Bronchial epithelial cell (primary cell): ENCODE measurements at places on chromosomes 2 and 18. TPM values are rescaled to one million over a fixed set of nuclear protein-coding genes. Genes with fewer than 3 reads are reported as not detected.

Gene UCN
- total RNA-seq = 0.51 and 1.8 TPM in 2 replicates

Gene NEU4
- not detected in 2 replicates for total RNA-seq

Gene AGXT
- not detected in 2 replicates for total RNA-seq

Gene OTOS
- total RNA-seq = not detected in 2 replicates

Gene NCKAP5
- total RNA-seq = 0.26 and 1.4 TPM in 2 replicates
